ENCODE measurements at places on chromosomes 4 and X. TPM values are rescaled to one million over a fixed set of nuclear protein-coding genes. Genes with fewer than 3 reads are reported as not detected.
A peak's percentile ranks its signal among the peaks of the same experiment; 100 is the strongest.

DNA sequence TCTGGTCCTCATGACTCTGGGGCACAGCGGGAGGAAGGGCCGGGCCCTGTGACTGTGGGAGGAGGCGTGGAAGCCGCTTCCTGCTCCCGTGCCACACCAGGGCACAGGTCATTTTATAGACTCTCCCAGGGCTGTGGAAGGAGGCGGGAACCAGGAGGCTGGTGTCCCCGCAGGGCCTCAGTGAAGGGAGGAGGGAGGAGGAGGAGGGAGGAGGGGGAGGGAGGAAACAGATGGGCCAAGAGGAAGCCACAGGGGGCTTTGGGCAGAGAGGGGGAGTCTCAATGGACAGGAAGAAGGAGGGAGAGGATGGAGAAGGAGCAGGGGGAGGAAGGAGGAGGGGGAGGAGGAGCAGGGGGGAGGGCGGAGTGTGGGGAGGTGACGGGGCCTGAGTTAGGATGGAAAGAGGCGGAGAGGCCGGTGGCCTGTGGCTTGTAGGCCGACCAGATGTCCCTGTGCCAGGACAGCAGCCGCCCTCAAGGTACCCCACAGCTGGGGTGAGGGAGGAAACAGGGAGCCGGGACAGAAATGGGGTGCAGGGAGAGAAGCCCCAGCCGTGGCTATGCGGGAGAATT is 6.2 kb upstream of the PLCXD1 start:
- no peak for DNase-seq

Gene FOXR2
- total RNA-seq, result not detected

- DNase-seq, result peak; percentile 49
Observed at GRCh38 chr4:67575232-67576058, 16.9 kb downstream of the STAP1 start.

- DNase-seq, result no peak
Observed at GRCh38 chrX:123308658-123309057, 124.6 kb downstream of the GRIA3 start.

DNA sequence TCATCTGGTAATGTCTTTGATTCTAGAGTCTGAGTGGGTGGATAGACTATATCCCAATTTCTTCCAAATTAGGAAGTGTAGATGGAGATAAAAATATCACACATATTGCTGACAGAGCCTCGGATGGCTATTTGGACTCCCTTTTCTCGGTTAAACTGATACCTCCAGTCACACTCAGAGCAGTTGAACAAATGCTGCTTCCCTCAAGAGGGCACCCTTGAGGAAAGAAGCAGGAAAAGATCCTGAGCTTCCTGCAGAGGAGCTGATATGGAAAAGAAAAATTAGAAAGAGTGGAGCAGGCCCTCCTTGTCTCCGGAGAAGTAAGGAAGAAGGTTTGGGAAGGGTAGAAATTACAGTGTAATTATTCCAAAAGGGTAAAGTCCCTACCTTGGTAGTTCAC is 96.2 kb upstream of the CCSER1 start:
- DNase-seq, result peak; percentile 25

GRCh38 chrX:122046226-122046625 is 998.8 kb downstream of the GLUD2 start:
- peak; percentile 3 for DNase-seq

All from bronchial epithelial cell (primary cell).